Hematopoietic multipotent progenitor cell treated with erythropoietin and hydrocortisone succinate and interleukin-3 and kit ligand, for 17 days (in vitro differentiated cells): ENCODE measurements at places on chromosomes 13 and 19.

DNA sequence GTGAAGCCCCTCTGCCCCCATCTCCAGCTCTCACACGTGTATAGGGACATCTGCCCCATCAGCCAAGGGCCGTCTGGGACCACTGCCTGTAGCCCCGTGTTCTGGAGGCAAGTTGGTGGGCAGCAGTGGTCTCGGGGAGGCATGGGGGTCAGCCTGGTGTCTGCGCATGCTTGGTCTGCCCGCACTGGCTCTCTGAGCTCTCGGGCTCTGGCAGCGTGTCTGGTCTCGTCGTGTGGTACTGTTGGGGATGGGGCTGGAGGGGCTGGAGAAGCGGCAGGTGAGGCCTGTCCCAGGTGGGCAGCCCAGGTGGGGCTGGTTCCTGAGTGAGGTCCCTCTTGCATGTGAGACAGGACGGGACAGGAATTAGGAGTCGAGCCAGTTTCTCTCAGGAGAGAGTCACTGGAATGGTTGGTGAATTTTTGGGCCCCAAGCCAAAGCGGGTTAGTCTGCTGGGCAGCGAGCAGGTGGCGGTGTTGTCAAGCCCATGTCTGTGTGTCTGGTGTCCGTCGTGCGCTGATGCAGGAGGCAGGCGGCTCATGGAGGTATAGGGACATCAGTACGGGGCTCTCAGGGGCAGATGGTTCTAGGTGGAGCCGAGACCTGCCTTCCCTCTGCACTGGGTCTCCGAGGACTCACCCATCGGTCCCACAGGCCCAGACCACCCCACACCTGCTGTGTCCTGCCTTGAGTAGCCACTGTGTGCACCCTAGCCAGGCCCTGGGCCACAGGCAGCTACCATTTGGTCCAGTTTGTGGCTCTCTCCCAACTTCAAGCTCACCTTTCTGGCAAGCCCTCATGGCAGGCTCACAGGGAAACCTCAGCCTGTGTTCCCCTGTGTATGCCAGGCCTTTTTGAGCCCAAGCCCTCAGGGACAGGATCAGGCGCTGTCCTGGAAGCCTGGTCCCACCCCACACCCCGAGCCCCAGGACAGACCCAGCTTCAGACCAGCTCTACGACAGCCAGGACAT lies 18.2 kb downstream of the COMP start:
- no peak for DNase-seq

- DNase-seq: no peak
These were observed 1.2 kb downstream of the MRI1 start for GRCh38 chr19:13765395-13766094.

DNA sequence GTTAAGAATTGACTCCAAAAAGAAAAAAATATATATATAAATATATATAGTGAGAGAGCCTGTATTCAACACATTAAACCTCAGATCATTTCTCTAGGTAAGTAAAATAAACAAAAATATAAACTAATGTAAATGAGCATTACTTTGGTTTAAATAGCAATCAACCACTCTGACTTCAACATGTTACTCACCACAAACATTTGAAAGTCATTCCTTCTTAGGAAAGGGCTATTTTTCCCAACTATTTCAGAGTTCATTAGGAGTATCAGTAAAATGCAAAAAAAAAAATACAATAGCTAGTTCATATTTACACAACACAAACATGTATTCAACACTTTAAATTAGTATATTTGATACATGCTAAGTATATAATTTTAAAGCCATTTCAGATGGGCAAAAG lies 40.5 kb downstream of the KLF12 start:
- DNase-seq: no peak

- DNase-seq: no peak
These were observed 1466.9 kb downstream of the UQCRFS1 start for GRCh38 chr19:27745978-27746542.

GRCh38 chr13:111227405-111227804 lies 93.0 kb upstream of the TEX29 start:
- no peak for DNase-seq

- no peak for DNase-seq
These were observed 5.5 kb upstream of the LILRA6 start for GRCh38 chr19:54248016-54248601.

DNA sequence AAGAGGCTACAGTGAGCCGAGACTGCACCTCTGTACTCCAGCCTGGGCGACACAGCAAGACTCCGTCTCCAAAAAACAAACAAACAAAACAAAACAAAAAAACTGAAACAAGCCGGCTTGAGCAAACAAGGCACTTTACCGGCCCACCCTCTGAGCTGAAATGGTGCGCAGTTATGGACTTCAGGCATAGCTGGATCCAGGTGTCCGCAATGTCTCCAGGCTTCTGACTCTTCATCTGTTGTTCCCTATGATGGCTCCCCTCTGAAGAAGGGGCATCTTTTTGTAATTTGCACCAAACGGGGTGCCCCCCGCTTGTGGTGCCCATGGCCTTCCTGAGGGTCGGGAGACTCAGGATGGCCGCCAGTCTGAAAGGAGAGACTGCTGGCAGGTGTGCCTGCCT lies 6.2 kb downstream of the C2CD4C start:
- no peak for DNase-seq

DNA sequence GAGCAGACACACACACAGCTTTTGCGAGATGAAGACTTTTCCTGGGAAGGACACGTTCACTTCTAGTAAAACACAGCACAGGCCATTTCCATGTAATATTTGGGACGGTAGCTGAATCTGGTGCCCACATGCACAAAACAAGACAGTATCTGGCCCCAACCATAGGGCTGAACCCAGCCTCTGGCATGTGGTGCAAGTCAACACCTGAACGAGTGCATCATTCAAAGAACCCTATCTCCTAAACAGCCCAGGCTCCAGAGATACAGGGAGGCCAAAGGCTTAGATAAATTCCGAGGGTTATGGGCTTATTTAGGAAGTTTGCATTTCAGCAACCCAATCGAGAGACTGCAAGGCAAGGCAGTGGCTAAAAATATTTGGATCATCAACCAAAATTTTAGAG lies 2.7 kb upstream of the TFDP1 start:
- DNase-seq: no peak

GRCh38 chr19:4516939-4517300 lies 1.4 kb downstream of the PLIN4 start:
- DNase-seq: no peak

DNA sequence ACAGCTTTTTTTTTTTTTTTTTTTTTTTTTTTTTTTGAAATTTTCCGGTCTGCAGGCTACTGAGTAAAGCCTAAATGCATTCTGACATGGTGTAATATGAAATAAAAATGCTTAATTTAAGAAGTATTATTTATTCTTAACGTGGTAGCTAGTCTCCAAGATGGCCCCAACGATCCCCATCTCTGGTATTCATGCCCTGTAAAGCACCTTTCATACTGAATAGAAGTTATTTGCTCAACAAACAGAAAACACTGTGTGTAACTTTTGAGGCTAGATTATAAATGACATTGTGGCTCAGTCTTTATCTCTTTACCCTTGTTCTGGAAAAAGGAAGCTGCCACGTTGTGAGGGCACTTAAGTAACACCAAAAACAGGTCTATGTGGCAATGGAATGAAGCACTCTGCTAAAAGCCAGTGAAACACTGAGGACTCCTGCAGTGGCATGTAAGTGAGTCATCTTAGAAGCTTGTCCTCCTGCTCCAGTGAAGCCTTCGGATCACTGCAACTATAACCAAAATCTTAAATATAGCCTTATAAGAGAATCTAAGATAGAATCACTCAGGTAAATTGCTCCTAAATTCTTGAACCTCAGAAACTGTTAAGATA lies 128.7 kb downstream of the UGGT2 start:
- no peak for DNase-seq

- DNase-seq: peak; percentile 91
These were observed at the start of gene GDF15 for GRCh38 chr19:18385675-18386542. TSS of gene GDF15 (plus strand) at chr19:18386158. CDS start at chr19:18386190, 32 bp downstream.

DNA sequence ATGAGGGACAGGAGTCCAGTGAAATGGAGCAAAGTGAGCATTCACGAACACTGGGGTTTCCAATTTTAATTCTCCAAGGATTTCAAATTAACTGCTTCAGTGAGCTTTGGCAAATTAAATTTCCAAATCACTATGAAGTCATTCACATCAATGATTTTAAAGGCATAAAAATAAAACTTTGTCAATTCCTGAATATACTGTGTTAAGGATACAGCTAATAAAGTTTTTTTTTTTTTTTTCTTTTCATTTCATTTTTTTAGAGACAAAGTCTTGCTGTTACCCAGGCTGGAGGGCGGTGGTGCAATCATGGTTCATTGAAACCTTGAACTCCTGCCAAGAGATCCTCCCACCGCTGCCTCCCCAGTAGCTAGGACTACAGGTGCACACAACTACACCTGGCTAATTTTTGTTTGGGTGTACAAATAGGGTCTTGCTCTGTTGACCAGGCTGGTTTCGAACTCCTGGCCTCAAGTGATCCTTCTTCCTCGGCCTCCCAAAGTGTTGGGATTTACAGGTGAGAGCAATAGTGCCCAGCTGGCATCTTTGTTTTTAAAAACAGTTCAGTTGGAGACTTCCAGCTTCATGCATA lies 21.9 kb downstream of the RBM26 start:
- DNase-seq: no peak

DNA sequence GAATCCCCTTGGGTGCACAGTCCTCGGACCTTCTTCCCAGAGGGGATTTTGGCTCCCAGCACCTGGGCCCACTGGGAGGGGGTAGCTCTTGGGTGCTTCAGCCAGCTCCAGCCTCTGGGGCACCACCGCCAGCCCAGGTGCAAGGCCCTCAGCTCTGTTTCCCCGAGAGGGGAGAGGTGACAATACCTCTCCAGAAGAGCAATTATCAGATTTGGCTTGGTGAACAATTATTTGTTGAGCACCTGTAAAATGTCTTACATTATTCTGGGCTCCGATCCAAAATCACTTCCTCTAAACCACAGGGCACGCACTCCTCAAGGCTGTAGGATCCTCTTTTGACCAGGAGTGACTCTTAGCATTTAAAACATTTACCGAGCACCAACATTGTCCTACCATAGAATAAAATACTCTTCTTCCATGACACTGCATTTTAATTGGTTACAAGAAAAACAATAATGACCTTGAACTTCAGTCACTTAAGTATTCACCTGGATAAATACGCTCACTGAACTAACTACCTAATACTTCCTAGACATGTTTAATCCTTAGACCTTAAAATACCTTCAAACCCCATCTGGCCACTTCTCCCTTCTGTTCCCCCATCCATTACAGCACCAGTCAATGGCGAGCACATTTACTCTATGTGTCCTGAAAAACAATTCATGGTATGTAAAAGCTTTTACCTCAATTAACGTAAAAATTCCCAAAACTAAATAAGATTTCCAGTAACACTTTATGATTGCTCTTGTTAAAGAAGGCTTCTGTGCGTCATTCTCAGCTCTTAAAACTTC lies 54.8 kb downstream of the ABCC4 start:
- no peak for DNase-seq

GRCh38 chr19:2612619-2613249 lies 89.8 kb downstream of the GNG7 start:
- DNase-seq: no peak

DNA sequence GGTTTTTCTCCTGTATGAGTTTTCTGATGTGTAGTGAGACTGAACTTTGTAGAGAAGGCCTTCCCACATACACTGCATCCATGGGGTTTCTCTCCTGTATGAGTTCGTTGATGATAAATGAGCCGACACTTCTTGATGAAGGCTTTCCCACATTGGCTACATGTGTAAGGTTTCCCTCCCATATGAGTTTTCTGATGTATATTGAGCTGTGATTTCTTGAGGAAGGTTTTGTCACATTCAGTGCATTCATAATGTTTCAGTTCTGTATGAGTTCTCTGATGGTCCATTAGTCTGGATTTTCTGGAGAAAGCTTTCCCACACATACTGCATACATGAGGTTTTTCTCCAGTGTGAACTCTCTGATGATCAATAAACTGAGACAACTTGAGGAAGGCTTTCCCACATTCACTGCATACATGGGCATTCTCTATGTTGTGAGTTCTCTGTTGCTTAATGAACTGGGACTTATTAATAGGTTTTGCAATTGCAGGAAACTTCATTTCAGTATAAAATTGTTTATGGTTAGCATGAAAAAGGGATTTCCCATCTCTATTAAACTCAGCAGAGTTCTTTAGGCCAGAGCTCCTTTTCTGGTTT lies 7.5 kb upstream of the ZNF350 start:
- no peak for DNase-seq

DNA sequence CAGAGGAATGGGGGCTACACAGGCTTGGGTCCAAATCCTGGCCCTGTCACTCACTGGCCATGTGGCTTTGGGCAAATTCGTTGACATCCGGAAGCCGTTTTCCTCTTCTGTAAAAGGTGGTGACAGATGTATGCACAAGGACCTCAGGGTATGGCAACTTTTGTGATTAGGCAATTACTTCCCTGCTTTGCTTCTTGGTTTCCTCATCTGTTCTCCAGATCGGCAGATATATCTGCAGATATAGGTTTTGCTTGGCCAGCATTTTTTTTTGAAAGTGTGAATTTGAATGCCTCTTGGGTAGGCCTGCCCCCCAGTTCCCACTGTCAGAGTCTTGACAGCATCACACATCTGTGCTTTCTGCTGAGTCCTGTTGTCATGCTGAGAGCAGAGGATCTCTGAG lies 17.7 kb downstream of the TMEM272 start:
- no peak for DNase-seq

DNA sequence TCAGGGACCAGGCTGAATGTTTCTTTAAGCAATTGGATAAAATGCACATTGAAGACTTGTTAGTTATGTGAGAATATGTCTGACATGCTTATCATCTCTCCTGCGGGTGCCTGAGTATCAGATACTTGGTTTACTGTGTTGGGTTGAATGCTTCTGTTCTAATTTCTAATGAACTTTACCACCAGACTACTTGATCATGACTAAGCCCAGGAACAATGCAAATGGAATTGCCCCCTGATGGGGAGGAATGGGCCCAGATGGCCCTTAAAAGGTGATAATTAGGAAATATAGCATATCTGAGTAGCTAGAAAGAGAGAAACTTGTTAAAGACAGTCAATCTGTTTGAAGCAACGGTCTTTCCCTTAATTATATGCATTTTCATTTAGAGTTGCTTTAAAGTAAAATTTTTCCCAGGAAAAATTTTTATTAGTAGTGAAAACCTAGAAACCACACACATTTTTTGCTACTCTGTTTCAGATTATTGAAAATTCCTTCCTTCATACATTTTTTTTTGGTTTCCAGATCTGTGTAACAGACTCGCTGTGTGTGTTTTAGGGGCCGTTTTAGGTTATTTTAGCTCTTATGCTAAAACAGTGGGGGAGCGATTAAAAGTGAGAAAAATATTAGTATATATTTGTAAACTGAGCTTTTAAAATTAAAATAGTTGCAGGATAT lies 186.6 kb downstream of the TM9SF2 start:
- peak; percentile 15 for DNase-seq
